ENCODE measurements at places on chromosomes 1 and 21.
A peak's percentile ranks its signal among the peaks of the same experiment; 100 is the strongest.

DNA sequence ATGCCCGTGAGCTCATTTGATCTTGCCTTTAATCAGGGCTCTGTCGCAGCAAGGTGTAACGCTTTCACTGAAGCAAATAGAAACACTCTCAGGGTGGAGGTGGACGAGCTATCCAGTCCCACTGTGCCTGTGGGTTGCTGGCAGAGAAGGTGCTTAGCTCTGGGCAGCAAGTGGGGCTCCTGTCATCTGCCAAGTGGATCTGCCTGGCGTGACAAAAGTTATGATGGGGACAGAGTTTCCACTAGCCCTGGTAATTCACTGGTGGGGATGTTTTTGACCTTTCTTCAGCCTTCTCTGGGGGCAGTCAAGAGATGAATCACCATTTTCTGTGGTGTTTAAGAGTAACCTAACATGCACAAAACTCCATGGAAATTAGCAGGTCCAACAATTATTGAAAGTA lies 71.3 kb upstream of the EDEM3 start:
- DNase-seq: no peak

GRCh38 chr1:76840278-76840677 lies 27.0 kb upstream of the ST6GALNAC5 start:
- DNase-seq: no peak

DNA sequence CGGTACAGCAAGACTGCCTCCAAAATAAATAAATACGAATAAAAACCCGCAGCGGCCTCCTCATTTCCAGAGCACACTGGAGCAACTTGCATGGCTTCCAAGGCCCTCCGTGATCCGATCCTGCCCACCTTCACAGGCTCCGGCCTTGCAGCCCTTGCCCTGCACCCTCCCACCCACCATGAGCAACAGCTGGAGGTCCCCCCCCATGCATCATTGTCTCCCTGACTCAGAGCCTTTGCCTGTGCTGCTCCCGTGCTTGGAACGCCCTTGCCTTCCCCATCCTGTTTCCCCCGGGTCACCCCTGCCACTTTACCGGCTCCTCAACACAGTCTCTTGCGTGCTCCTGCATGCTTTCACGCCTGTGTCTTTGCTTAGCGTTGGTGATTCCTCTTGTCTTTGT lies 71.0 kb upstream of the ANGPTL1 start:
- no peak for DNase-seq

- DNase-seq: peak; percentile 9
Observed at GRCh38 chr1:39129514-39129913, 75.0 kb upstream of the MACF1 start.

GRCh38 chr1:22529901-22530621 lies 33.2 kb upstream of the EPHA8 start:
- no peak for DNase-seq

DNA sequence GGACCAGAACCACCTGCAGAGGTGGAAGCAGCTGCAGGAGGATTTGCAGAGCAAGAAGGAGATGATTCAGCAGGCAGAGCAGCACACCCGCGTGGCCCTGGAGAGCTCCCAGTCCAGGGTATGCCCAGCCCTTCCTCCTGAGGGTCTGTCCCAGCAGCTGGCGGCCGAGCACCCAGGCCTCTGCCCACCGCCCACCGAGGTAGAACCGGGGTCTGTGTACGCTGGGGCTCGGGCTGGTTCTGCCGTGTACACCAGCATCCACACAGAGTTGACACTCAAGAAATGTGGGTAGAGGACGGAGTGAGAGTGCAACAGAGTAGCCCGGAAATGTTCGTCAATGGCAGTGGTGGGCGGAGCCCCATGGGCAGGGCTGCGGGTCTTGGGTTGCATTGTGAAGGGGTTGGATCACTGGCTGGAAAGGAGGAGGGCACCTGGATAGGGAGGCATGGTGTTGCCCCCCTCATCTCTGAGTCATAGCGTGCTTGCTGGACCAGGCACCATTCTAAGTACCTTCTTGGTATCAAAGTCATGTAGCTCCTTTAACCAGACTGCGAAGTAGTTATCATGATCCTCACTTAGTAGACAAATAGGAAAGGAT lies 5.1 kb upstream of the SMIM1 start:
- no peak for DNase-seq

DNA sequence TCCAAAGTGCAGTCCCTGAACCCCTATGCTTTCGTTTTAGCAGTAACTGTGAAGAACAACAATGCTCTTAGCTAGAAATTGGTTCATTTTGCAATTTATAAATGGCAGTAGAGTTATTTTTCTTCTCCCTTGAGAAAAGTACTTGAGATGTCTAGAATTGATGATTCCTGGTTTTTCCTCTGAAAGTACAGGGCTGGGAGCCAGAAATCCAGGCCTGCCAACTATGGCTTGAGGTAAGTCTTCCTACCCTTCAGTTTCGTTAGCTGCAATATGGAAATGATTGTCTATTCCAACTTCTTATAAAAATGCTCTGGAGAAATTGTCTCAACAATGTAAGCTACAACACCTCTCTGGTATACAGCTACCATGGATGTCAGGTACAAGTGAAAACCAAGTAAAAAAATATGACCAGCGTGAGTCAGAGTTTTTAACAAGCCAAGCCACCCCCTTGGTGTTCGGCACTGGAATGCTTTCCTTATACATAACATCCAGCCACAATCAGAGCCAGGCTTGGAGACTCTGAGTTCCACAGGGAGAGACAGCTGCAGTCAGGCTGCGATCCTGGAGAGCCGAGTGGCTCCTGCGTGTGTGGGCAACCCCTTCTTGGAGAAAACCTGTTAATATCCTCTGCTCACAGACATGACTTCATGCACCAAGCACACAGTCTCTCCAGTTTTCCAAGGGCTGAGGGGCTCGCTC lies 22.0 kb downstream of the TSPAN2 start:
- DNase-seq: no peak

- no peak for DNase-seq
Observed at GRCh38 chr1:210049616-210050015, 111.6 kb downstream of the SYT14 start.

GRCh38 chr1:165403835-165404482 lies 41.0 kb downstream of the RXRG start:
- peak; percentile 58 for DNase-seq

- no peak for DNase-seq
Observed at GRCh38 chr1:47309427-47309826, 4.5 kb downstream of the STIL start.

- no peak for DNase-seq
Observed at GRCh38 chr1:33157131-33157530, 24.7 kb downstream of the TRIM62 start.

DNA sequence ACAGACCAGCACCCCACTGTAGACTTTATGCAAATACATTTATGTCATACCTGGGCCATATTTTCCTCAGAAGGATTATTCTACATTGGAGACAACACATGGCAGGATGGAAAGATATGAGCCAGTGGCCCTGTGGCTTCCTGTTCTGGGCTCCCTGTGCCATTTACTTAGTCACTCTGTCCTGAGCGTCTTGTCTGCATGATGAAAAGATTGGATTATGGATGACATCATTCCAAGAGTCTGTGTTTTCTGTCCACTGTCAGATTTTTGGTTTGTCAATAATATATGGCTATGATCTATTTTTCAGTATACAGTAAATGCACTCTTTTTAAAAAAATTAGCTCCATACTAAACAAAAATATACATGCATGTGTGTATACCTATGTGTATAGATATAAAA lies 30.8 kb downstream of the IGSF5 start:
- no peak for DNase-seq

- peak; percentile 67 for DNase-seq
Observed at GRCh38 chr21:32257962-32258785, 20.7 kb downstream of the MIS18A start.

DNA sequence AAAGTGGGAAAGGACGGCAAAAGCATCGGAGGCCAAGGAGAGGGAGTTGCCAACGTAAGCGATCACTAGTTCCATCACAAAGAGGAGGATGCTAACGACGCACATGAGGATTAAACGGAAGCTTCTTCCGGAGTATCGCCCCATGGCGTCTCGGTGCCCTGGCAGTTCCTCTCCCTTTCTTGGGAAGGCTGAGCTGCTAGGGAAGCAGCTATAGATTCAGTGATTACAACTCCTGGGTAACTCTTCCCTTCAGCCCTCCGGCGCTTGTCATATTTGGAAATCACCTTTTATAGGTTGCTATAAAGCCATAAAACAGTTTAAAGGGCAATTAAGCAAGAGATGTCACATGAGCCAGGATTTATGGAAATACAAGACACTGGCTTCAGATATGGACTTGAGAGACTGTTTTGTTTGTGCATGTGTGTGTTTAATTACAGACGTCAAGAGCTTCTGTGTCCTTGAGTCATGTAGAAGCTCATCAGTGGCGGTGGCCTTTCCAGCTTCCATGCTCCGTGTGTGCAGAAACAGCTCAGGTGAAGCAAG lies 30.6 kb upstream of the SLC30A10 start:
- peak; percentile 13 for DNase-seq

- peak; percentile 37 for DNase-seq
Observed at GRCh38 chr21:39461419-39461818, 9.6 kb downstream of the SH3BGR start.

GRCh38 chr1:204255966-204256365 lies 42.2 kb upstream of the GOLT1A start:
- no peak for DNase-seq

- DNase-seq: peak; percentile 46
Observed at GRCh38 chr1:156748670-156749418, 2.6 kb downstream of the HDGF start.

GRCh38 chr1:73104749-73105148 lies 822.4 kb upstream of the NEGR1 start:
- DNase-seq: no peak

- no peak for DNase-seq
Observed at GRCh38 chr1:183106166-183106565, 79.9 kb upstream of the LAMC2 start.

DNA sequence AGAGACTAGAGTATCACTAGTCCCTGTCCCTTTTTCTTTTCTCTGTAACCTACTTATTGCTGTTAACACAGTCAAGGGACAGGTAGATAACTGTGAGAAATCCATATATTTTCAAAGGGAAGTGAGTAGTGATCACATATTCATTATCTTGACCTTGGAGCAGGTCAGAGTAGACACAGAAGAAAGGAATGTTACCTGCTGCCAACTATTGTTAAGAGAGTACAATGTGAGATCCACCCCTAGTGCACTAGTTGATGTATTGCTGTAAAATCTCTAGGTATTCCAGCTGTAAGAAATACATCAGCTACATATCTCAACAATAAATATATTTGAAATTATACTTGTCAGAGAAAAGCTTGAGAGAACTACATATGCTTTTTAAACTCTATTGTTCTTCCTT lies 68.7 kb upstream of the ADGRL2 start:
- no peak for DNase-seq

DNA sequence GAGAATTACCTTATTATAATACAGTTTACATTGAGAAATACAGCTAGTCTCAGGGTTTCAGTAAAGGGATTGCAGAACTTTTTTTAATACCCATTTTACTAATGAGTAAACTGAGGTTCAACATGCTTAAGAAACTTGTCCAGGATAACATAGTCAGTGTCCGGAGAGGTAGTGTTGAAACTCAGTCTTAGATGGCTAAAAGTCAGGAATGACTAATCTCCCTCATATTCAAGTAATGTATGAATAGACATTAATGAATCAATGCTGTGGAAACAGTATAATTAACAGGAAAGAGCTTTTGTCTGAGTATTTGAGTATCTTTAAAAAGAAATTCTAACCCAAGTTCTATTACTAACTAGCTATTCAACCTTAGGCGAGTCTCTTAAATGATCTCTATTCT lies 397.6 kb downstream of the PLA2G4A start:
- no peak for DNase-seq

GRCh38 chr1:111649227-111649626 lies 29.6 kb downstream of the RAP1A start:
- DNase-seq: no peak

- no peak for DNase-seq
Observed at GRCh38 chr1:186839041-186839400, 10.3 kb downstream of the PLA2G4A start.

DNA sequence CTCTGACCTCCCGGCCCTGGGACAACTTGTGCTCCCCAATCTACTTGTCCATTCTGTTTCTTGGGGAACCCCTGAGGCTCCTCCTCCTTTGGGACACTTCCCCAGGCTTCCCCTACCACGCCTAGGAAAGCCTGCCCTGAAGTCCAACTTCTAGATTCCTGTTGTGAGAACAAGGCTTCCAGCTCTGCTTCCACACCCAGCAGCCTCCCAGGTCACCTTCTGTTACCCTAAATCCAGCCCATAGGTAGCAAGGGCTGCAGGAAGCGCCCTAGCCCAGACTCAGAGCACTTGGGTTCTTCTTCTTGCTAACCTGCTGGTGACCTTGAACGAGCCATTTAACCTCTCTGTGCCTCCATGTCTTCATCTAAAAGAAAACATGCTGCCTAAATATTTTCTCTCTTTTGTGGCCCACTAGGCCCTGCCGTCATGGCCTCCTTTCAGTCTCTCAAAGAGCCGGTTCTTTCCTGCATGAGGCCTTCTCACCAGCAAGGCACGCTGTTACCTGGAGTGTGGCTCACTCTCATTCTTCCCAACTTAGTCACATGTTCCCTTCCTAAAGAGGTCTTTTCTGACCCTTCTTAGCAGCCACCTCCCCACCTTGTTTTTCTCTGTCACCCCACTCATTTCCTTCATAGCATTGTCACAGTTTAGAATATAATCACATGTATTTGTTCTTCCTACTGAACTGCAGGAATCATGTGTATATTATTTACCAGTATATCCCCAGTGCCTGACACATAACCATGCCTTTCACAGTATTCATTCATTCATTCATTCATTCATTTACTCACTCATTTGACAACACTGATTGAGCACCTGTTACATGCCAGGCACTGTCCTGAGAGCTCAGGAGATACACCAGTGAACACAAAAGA lies 1.4 kb downstream of the CAPN2 start:
- DNase-seq: no peak

DNA sequence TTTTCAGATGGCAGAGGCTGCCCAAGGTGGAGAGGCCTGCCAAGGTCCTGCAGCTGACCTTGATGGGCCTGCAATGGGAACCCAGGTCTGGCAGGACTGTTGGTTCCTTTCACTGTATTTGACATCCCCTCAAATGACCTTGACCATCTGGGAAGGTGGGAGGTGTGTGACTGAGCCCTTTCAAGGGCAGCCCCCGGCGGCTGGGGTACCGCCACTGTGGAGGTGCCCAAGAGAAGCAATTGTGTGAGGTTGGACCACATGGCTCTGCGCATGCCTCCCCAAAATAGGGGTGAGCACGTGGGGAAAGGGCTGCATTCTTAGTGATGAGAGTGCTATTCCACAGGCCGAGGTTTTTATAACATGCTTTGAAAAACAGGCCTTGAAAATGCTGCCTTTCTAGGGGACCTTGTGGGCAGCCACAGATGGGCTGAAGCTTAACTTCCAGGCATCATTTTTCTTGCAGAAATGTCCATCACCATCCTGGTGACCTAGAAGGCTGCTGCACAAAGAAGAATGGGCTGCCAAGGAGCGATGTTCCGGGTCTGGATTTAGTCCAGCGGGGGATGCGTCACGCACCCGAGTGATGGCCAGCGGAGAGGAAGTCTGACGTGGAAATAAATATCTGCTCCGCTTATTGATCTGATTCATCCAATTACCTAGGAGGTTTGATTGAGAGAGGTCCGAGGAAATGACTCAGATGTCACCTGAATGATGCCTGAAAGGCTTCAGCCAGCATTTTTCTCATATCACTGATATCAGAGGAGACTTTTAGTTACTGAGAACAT lies 16.5 kb upstream of the UTS2 start:
- DNase-seq: no peak
